Esophagus muscularis mucosa (tissue), 4 donors: ENCODE measurements at places on chromosomes 16 and 17.

GRCh38 chr16:57606147-57606846 lies 22.1 kb upstream of the ADGRG1 start:
- DNase-seq, result no peak

- DNase-seq, result peak; percentile 12
Measured at GRCh38 chr17:8956465-8956902, 9.0 kb downstream of the PIK3R5 start.

- no peak for DNase-seq
Measured at GRCh38 chr17:42819939-42820535, 4.0 kb downstream of the BECN1 start.

- DNase-seq, result no peak
Measured at GRCh38 chr16:57824888-57825287, 22.6 kb upstream of the KIFC3 start.

DNA sequence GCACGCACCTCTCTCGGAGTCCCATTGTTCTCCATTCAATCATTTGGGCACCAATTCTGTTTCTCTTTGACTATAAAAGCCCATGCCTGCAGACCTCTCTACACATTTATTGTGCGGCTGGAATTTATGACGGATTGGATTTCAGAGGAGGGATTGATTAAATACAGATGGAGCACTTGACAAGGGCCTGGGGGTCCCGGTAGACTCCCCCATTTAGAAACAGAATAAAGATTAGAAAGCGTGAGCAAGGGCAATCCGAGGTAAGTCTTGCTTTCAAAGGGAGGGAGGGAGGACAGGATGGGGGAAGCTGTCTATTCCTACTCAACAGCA lies 15.1 kb upstream of the PITPNM3 start:
- no peak for DNase-seq

DNA sequence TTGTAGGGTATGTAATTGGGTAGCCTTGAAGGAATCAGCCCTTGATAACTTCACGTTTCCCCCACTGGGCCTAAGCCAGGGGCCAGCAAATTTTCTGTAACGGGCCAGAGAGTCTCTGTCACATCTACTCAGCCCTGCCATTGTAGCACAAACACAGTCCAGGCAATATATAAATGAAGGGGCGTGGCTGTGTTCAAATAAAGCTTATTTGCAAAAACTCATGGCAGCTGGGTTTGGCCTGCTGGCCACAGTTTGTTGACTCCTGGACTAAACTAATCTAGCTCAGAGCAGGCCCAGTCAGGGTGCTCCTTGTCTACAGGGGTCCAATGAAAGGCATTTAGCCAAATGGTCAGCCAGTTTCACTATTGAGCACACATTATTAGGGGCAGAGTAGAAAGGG lies 141.6 kb downstream of the CCDC182 start:
- DNase-seq, result no peak

DNA sequence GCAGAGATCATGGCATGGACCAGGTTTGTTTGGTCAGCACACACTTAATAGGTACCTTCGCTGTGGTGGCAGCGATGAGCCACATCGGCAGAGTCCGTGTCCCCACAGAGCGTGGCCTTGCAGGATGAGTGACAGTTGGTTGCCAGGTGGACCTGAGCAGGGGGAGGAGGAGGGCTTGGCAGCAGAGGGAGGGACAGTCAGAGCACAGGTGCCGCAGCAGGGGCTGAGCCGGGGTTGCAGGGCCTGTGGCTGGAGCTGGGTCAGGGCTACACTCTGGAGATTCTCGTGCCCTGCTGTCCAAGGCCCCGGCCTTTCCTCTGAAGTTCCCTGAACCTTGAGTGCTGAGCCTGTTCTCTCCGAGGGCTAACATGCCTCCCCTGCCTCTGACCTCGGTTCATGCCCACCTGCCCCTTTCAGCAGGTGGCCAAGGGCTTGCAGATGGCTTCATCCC lies 24.8 kb downstream of the POLR3E start:
- DNase-seq, result no peak

GRCh38 chr17:57331423-57331822 lies 75.1 kb downstream of the MSI2 start:
- no peak for DNase-seq

DNA sequence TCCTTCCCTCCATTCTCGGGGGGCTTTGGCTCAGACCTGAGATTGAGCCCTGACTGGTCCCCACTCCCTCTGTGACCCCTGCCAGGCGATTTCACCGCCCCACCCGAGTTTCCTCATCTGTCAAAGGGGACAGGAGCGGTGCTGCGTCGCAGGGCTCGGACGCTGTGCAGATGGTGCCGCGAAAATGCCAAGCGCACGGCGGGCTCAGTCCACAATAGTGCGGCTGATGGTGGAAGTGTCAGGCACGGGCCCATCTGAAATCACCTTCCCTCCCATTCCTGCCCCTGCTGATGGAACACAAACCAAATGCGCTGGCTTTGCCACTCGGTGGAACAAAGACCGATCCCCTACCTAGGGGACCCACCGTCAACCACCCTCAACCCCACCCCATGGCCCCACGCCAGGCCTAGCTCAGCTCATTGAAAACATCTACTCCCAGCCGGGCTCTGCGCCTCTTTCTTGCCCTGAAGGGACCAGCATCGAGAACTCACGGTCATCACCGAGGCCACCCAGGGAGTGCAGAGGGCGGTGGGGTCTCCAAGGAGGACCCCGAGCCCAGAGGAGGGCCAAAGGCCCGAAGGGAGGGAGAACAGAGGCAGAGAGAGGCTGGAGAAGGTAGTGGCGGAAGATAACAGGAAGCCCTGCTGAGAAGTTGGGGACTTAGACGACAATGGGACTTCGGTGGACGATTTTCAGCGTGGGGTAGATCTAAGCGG lies 1.4 kb downstream of the CARHSP1 start:
- DNase-seq, result no peak

- no peak for DNase-seq
Measured at GRCh38 chr16:29745121-29745852, 503 bp downstream of the C16orf54 start.

- DNase-seq, result no peak
Measured at GRCh38 chr16:81901484-81901883, 109.8 kb downstream of the SDR42E1 start.

- DNase-seq, result no peak
Measured at GRCh38 chr16:1035066-1035415, 37.5 kb upstream of the SSTR5 start.

DNA sequence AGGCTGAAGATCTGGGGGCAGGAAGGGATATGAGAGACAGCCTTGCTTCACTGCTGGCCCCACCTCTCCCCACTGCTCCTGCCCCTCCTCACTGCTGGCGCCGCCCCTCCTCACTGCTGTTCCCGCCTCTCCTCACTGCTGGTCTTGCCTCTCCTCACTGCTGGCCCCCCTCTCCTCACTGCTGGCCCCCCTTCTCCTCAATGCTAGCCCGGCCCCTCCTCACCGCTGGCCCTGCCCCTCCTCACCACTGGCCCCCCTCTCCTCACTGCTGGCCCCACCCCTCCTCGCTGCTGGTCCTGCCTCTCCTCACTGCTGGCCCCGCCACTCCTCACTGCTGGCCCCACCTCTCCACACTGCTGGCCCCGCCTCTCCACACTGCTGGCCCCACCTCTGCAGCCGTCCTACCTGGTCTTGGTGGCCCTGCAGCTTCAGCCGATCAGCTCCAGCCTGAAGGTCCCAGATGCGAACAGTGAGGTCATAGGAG lies 9.5 kb upstream of the PAM16 start:
- no peak for DNase-seq

DNA sequence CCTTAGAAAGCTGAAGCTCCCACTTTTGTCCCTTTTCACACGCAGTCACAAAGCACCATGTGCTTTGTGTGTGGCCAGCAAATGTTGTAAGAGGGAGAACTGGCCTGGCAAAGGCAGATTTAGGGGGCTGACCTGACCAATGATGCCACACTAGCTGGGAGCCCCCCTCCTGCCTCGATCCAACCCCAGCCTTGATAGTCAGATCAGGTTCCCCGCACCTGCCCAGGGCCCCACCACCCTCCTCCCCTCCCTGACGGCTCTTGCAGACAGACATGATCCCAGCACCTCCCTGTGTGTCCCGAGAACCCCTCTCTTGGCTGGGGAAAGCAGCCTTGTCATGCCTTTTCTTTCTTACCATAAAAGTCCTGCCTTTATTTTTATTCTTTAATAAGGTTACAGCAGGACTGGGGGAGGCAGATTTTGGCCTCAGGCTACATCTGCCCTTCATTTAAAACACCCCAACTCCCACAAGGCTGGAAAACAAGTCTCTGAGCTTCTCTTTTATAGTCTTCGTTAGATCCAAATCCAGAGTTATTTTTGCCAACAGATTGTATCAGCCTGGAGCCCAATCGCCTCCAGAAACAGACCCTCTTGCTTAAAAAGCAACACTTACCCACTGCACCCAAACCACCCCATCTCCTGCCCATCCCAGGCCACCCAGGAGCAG lies 201.8 kb upstream of the CDH5 start:
- no peak for DNase-seq

GRCh38 chr16:12417815-12418211 lies 385.9 kb downstream of the CPPED1 start:
- no peak for DNase-seq

GRCh38 chr16:31458073-31458843 lies 1.0 kb upstream of the ARMC5 start:
- DNase-seq, result no peak

- no peak for DNase-seq
Measured at GRCh38 chr17:5344914-5345313, 62.8 kb downstream of the RABEP1 start.
